ENCODE measurements at places on chromosomes 13 and 19.
A peak's percentile ranks its signal among the peaks of the same experiment; 100 is the strongest.

- peak; percentile 60 for DNase-seq
These were observed 792 bp upstream of the LENG8 start for GRCh38 chr19:54448040-54448773.

DNA sequence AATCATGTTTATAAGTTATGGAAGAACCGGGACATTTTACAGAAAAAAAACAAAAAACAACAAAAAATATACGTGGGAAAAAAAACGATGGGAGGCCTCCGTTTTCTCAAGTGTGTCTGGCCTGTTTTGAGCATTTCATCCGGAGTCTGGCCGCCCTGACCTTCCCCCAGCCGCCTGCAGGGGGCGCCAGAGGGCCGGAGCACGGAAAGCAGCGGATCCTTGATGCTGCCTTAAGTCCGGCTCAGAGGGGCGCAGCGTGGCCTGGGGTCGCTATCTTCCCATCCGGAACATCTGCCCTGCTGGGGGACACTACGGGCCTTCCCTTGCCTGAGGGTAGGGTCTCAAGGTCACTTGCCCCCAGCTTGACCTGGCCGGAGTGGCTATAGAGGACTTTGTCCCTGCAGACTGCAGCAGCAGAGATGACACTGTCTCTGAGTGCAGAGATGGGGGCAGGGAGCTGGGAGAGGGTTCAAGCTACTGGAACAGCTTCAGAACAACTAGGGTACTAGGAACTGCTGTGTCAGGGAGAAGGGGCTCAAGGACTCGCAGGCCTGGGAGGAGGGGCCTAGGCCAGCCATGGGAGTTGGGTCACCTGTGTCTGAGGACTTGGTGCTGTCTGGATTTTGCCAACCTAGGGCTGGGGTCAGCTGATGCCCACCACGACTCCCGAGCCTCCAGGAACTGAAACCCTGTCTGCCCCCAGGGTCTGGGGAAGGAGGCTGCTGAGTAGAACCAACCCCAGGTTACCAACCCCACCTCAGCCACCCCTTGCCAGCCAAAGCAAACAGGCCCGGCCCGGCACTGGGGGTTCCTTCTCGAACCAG lies 1.8 kb upstream of the APOE start:
- peak; percentile 81 for DNase-seq

- DNase-seq: no peak
These were observed 11.9 kb downstream of the SUGP1 start for GRCh38 chr19:19308373-19308772.

DNA sequence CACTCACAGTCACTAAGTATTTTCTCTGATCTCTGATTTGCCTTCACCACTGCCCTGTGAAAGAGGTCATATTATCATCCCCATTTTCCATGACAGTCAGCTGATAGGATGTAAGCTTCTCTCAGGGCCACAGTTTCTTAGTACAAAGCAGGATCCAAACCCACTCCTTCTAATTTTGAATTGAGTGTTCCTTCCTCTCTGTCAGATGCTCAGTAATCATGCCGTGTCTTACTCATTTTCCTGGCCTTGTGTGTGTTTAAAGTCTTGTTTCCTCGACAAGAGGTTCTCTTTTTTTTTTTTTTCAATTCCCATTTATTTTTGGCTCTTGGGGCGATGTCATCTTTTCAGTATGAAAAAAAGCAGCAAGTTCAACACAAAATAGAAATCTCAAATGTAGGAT lies 72.3 kb downstream of the NAA16 start:
- DNase-seq: no peak

DNA sequence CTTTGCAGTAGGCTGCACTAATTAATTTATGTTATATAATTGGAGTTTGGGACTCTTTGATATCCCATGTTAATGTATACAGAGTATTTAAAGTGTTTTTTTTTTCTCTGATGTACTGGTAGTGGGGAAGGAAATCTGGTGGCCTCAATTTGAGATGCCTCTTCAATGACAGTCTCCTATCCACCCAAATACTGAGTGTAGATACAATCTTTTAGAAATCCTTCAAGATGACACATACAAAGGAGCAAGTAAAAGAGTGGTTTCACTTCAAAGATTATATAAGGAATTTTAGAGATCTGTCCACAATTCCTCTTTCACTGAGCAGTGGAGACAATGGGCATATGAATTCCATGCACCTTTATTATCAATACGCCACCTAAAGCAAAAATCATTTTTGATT lies 15.1 kb downstream of the NALCN start:
- no peak for DNase-seq

- DNase-seq: no peak
These were observed 773.2 kb upstream of the SLC10A2 start for GRCh38 chr13:103839460-103839859.

DNA sequence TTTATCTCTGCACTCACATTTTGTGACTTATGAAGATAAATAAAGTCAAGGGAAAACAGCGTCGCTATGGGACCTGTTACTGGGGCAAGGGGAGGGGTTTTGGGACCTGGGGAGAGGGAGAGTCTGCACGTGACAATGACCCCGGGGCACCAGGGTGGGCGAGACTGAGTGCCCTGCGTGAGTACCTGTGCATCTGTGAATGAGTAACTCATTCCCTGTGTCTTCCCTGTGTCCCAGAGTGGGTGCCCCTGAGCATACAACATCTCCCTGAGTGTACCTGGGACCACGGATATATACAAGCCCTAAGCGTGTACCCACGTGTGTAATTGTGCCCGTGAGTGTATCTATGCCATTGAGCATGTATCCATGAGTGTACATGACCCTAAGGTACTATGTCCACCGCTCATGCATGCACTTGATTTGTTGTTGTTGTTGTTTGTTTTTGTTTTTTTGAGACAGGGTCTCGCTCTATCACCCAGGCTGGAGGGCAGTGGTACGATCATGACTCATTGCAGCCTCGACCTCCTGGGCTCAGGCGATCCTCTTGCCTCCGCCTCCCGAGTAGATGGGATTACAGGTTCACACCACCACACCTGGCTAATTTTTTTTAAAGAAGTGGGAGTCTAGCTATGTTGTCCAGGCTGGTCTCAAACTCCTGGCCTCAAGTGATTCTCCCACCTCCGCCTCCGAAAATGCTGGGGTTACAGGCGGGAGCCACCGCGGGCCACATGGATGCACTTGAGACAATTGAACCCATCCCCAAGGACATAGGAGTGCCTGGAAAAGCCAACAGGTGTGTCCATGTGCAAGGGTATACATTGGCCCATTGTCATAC lies 645 bp upstream of the TRAPPC5 start:
- DNase-seq: no peak

- DNase-seq: no peak
These were observed 44.3 kb downstream of the COL4A1 start for GRCh38 chr13:110262508-110263291.

DNA sequence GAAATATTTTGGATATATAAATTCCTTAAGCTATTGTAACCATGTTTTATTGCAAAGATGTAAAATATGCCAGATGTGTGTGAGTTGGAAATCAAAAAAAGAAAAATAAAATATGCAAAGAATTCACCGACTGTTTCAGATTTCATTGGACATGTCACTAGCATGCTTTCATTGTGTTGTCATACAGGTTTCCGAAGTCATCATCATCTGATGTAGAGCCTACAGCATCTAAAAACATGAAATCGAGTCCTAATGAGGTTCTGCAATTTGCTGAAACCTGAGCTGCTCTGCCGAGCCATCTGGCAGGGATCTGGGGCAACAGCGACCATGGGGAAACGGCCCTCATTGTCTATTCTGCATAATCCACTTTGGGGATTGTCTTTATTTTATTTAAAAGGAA lies 196.1 kb upstream of the MAB21L1 start:
- DNase-seq: no peak

GRCh38 chr19:55552620-55553019 lies 7.3 kb upstream of the SBK3 start:
- no peak for DNase-seq

GRCh38 chr13:38590230-38590629 lies 96.6 kb upstream of the FREM2 start:
- DNase-seq: no peak

- peak; percentile 94 for DNase-seq
These were observed 10.0 kb downstream of the ARHGAP45 start for GRCh38 chr19:1076951-1077350.

DNA sequence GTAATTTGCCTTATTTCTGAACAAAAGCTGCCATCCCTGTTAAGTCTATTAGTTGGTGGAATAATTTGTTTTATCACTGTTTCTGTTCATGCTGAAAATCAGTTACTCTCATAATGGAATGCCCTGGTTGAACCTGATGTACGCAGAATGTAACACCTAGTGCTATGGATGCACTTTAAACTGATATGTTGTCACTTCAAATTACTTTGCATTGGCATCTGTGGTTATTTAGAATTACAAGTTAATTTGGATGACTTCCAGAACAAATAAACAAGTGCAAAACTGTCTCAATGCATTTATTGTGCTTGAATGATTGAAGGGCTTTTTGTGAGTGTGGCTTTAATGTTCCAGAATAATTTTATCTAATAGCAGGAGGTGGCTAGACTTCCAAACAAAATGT lies 368.2 kb upstream of the SLITRK5 start:
- no peak for DNase-seq

DNA sequence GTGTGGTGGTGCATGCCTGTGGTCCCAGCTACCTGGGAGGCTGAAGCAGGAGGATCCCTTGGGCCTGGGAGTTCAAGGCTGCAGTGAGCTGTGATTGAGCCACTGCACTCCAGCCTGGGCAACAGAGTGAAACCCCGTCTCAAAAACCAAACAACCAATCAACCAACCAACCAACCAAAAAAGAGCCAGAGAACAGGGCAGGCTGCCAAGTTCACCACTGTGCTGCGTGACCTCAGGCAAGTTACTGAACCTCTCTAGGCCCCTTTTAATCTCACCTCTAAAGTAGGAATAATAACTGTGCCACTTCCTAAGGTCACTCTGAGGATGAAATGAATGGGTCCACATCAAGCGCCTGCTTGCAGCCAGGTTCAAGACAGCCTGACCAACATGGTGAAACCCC lies 16.9 kb downstream of the TJP3 start:
- DNase-seq: no peak

GRCh38 chr19:7187605-7188339 lies 106.4 kb downstream of the INSR start:
- DNase-seq: no peak

- DNase-seq: no peak
These were observed 638.2 kb upstream of the MIR17HG start for GRCh38 chr13:90709319-90709718.

DNA sequence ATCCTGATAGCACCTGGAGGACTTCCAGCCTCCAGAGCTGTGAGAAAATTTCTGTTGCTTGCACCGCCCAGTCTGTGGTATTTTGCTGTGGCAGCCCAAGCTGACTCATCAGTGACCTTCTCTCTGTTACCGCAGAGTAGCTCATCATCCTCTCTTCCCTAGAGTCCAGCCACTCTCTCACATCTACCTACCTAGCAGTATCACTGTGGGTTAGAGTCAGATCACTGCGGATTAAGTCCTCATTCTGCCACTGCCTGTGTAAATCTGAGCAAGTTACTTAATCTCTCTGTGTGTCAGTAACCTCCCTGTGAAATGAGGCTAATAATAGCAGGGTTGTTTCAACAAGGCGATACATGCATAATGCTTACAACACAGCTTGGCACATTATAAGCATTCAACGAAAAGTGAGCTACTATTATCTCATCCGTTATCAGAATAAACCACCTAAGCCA lies 40.3 kb upstream of the USPL1 start:
- DNase-seq: peak; percentile 53

DNA sequence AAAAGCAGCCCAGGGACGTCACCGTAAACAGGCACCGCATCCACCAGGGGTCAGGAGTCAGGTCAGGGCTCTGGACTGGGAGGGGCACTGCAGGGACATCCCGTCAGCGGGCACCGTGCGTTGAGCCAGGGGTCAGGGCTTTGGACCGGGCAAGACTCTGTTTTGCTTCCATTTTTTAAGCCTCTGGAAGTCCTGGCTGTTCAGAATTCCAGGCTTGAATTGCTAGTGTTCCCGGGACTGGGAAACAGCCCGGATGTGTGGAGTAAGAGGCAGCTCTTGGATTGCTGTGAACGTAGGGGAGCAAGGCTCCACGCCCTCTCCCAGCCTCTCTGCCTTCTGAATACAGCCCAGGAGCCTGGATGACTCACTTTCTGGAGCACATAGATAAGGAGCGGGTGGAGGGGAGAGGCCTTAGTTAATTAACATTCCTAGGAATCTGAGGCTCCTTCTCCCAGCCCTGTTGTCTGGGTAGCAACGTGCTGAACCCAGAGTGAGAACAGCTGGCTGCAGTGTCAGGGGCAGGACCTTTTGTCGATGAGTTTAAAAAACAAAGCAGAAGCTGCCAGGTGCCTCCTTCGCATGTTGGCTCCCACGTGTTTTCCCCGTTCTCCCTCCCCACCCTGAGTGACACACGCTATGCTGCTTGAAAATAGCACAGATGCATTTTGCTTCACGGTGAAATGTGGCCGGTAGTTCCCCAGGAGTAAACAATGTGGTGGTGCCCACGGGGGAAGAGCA lies 21.9 kb downstream of the ATP11A start:
- no peak for DNase-seq
